Vein endothelial cell (primary cell): ENCODE measurements at places on chromosomes 7 and 10. TPM values are rescaled to one million over a fixed set of nuclear protein-coding genes. Genes with fewer than 3 reads are reported as not detected.

LARP4B gene
- total RNA-seq: 61.7 and 63.3 TPM in 2 replicates

CYP17A1 gene
- not detected in 2 replicates for total RNA-seq

WEE2 gene
- total RNA-seq: not detected in 2 replicates

ZNF511 gene
- 26.1 and 31.9 TPM in 2 replicates for total RNA-seq

PRSS37 gene
- not detected in 2 replicates for total RNA-seq

IMPDH1 gene
- total RNA-seq: 79.7 and 85.1 TPM in 2 replicates

KCNH2 gene
- total RNA-seq: under 0.01 TPM in 1 of 2 replicates, not detected in the other

PTTG1IP2 gene
- not detected in 2 replicates for total RNA-seq

CPA5 gene
- total RNA-seq: not detected in 2 replicates

SLC13A1 gene
- not detected in 2 replicates for total RNA-seq

OR2A42 gene
- not detected in 2 replicates for total RNA-seq

RUFY2 gene
- total RNA-seq: 24.5 and 31.1 TPM in 2 replicates

NAT16 gene
- total RNA-seq: not detected in 2 replicates

BLNK gene
- total RNA-seq: not detected in 2 replicates

KIAA1549 gene
- total RNA-seq: 3.9 and 5.0 TPM in 2 replicates

PLXNA4 gene
- 33.2 and 50.6 TPM in 2 replicates for total RNA-seq

HECTD2 gene
- total RNA-seq: 6.9 and 8.4 TPM in 2 replicates

GHRHR gene
- total RNA-seq: not detected in 2 replicates

ANXA8 gene
- not detected in 2 replicates for total RNA-seq

SPDYE3 gene
- not detected in 2 replicates for total RNA-seq

HOXA11 gene
- 1.1 and 2.9 TPM in 2 replicates for total RNA-seq

KNDC1 gene
- total RNA-seq: not detected in 2 replicates

RAMP3 gene
- not detected in 2 replicates for total RNA-seq

EEPD1 gene
- total RNA-seq: 0.57 and 0.65 TPM in 2 replicates

HOXA6 gene
- 4.0 and 4.6 TPM in 2 replicates for total RNA-seq

PDE6C gene
- total RNA-seq: not detected in 2 replicates

SLC39A12 gene
- not detected in 2 replicates for total RNA-seq

ZNF467 gene
- total RNA-seq: 2.7 and 9.5 TPM in 2 replicates

NANOS1 gene
- 0.48 and 0.65 TPM in 2 replicates for total RNA-seq

PON2 gene
- 163 and 169 TPM in 2 replicates for total RNA-seq

PAPOLB gene
- 0.10 TPM in 1 of 2 replicates, not detected in the other for total RNA-seq

AKR1C8 gene
- not detected in 2 replicates for total RNA-seq

SGPL1 gene
- 18.8 and 19.9 TPM in 2 replicates for total RNA-seq

ANXA8L1 gene
- total RNA-seq: 0.19 TPM in 1 of 2 replicates, not detected in the other

GBX1 gene
- under 0.01 TPM in 1 of 2 replicates, not detected in the other for total RNA-seq

EMX2 gene
- not detected in 2 replicates for total RNA-seq

SKIDA1 gene
- total RNA-seq: 0.67 and 0.98 TPM in 2 replicates

PON1 gene
- not detected in 2 replicates for total RNA-seq

SMIM30 gene
- 51.3 and 59.3 TPM in 2 replicates for total RNA-seq

OR9A2 gene
- total RNA-seq: 0.33 TPM in 1 of 2 replicates, not detected in the other

WDFY4 gene
- total RNA-seq: 1.3 and 3.3 TPM in 2 replicates

SP8 gene
- total RNA-seq: not detected in 2 replicates

ADCYAP1R1 gene
- 0.19 and 0.33 TPM in 2 replicates for total RNA-seq

GSDME gene
- 13.1 and 17.1 TPM in 2 replicates for total RNA-seq

WAC gene
- 85.6 and 98.9 TPM in 2 replicates for total RNA-seq

NEUROG3 gene
- total RNA-seq: not detected in 2 replicates

BTAF1 gene
- total RNA-seq: 35.9 and 36.2 TPM in 2 replicates

PTPRZ1 gene
- total RNA-seq: not detected in 2 replicates

ZPBP gene
- total RNA-seq: not detected in 2 replicates

GJD4 gene
- total RNA-seq: not detected in 2 replicates

TMEM176B gene
- not detected in 2 replicates for total RNA-seq

GPR15LG gene
- not detected in 2 replicates for total RNA-seq

CDK14 gene
- 8.5 and 13.6 TPM in 2 replicates for total RNA-seq
